ENCODE measurements at places on chromosomes 6 and 20.

DNA sequence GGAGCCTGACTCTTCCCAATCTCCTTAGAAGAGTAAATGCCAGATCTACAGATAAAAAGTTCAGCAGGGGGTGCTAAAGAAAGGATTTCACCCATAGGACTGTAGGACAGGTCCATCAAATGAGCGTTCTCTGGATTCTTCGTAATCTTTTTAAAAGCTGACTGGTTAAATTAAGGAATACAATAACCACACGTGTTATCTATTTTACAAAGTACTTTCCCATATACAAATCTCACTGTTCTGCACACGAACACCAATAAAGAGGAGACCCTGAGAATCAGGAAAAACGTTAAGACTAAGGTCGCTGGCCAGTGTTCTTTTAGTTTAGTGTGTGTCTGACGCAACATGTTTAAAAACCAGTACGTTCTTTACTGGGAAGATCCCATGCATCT is 542 bp downstream of the TUBE1 start:
- no peak for DNase-seq

GRCh38 chr20:23018432-23018831 is 16.7 kb upstream of the SSTR4 start:
- no peak for DNase-seq

DNA sequence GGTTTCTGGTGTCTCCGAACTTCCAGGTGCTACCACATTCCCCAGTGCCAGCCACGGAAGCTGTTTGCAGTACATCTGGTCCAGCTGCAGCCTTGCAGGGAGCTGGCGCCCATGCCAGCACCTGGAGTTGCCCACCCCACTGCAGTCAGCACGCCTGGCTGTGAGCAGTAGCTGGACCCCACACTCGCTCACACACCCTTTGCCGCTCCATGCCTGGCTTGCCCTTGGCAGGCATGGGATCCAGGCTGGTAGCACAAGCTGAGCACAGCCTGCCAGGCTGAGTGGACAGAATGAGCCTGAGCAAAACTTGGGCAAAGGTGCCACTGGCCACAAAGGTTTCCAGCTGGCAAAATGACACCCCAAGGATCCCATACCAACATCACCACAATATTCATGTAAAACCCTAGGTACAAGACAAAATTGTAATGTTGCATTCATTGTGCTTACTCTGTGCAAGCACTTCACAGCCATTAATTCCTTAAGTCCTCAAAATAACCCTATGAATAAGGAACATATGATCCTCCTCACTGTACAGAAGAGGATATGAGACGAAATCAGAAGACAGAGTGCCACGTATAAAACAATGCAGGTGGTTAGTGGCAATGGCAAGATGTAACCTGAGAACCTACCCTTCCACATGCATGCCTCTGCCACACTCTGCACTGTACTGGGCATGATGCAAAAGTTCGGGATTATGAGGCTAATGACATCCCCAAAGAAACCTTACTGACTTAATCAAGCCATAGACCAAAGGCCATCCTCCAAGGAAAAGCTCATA is 18.3 kb downstream of the KIF16B start:
- DNase-seq, result no peak

GRCh38 chr20:5770987-5771318 is 20.8 kb downstream of the SHLD1 start:
- DNase-seq, result no peak

- DNase-seq, result no peak
Measured at GRCh38 chr6:77986380-77987034, 333.7 kb downstream of the MEI4 start.

- no peak for DNase-seq
Measured at GRCh38 chr6:10184371-10185227, 230.3 kb downstream of the TFAP2A start.

DNA sequence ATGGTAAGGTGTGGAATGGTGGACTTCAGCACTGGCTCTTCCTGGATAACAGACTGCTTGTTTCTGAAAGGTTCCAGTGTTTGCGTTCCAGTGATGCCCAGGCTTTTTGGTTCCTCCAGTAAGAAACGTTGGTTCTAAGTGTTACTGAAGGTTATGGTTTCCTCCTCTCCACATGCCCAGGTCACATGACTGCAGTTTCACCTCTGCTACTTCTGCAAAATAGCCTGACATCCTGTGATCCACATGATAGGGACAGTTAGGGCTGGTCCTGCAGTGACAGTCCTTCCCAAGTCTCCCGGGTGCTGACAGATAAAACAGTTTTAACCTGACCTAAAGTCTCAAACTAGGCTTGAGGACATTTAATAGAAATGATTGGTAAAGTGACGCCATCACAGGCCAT is 132.2 kb upstream of the CST7 start:
- no peak for DNase-seq

DNA sequence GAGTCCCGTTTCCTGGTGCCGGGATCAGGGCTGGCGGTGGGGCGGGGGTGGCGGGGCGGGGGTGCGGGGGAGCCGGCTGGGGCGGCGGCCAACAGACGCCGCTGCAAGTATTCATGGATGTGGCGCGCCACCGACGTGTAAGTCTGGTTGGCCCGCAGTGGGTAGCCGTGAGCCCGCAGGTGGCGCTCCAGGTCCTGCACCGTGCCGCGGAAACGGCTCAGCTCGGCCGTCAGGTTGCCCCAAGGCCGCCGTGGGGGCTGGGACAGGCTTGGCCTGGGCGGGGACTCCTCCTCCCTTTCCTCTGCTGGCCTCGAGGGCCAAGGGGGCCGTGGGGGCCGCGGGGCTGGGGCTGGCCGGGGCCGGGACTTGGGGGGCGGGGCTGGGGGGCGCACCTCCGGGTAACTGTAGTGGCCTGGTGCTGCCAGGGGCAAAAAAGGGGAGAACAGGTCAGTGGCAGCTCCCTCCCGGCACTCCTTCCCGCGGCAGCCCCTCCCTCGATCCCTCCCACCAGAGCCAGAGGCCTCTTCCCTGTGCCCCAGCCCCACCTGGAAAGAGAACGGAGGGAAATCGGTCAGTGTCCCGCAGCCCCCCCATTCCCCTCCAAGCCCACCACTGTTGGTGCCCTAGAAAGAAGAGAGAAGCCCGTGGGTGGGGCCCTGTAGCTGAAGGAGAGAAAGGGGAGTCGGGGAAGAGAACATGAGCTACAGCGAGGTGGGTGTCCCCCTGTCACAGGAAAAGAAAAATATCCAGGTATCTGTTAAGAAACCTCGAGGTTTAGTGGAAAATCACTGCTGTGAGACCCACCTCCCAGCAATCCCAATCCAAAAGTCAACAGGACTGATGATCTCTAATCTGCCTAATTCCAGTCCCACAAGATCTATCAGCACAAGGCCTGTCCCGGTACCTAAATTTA is 21.3 kb downstream of the TNXB start:
- DNase-seq, result peak; percentile 46

DNA sequence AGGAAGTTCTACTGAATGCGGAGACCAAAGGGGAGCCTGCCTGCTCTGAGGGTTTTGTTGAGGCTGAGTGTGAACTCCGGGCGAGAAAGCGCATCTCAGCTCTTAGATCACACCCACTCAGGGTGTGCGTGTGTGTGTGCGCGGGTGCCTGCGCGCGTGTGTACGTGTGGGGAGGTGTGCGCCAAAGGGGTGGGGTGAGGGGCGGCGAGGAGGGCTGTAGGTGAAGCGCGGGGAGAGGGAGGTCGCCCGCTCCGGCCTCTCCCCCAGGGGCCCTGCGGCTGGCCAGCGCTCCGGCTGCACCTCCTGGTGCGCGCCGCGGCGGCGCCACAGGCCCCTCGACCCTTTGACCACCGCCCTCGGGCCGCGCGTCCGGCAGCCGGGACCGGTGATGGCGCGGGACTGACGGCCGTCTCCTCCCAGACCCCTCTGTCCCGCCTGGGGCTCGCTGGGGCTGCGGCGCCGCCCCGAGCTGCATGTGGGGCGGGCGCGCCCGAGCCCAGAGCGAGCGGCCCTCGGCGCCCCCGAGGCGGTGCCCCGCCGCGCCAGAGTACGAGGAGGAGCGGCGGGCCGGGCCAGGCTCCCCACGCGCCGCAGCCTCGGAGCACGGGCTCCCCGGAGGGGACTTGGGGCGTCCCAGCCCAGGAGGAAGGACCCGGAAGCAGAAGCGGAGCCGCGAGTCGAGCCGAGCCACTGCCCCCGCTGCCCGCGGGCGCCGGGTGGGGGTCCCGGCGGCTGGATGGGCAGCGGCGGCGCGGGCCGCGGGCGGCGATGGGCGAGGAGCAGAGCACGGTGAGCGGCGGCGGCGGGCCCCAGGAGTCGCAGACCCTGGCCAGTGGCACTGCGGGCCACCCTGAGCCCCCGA is at the start of gene RNF217:
RNF217 (plus strand) TSS at position 661 of the 862 bp plus-strand sequence; CDS start at position 769, 108 bp downstream.
- DNase-seq, result no peak

DNA sequence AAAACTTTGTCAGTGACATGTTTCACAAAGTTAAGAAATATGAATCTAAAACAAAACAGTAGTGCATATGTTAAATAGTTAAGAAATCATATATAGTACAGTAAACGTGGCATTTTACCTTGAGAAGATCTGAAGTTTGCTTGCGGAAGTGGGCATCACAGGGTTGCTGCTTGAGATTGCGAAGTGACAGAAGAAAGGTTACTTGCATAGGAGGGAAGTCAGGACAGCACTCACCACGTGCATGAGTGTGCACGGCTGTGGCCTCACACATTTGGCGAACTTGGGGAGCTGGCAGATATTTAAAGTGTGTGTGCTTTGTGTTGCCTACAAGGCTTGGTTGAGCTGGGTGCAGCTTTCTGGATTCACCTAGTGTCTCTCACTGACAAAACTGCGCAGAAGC is 431.5 kb upstream of the ARID1B start:
- DNase-seq, result no peak

DNA sequence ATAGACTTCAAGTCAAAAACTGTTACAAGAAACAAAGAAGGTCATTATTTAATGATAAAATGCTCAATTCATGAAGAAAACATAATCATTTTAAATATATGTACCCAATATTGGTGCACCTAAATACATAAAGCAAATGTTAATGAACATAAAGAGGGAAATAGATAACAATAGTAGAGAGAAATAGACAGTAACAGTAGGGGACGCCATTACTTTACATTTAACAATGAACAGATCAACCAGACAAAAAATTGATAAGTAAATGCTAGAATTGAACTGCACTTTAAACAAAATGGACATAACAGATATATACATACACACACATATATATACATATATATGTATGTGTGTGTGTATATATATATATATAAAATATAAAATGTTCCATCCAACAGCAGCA is 37.4 kb downstream of the IL22RA2 start:
- no peak for DNase-seq

GRCh38 chr6:160198606-160199211 is 59.9 kb downstream of the SLC22A2 start:
- DNase-seq, result no peak

DNA sequence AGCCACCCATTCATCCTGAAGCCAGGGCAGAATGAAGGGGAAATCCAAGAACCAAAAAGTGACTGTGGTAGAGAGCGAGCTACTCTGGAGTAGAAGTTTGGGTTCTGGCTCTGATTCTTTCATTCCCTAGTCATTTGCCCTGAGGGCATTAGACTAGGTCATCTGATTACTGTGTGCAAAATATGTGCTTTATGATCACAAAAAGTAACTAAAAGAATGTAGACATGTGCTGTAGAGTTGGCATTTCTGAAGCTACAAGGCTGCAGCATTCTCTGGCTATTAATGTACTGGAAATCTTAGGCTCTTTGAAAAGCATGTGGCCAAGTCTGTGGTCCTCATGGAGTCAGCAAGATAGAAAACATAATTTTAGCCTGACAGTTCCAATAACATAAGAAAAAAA is 94.2 kb downstream of the TBC1D7 start:
- DNase-seq, result no peak

- DNase-seq, result no peak
Measured at GRCh38 chr20:51340451-51340840, 202.1 kb downstream of the NFATC2 start.

- DNase-seq, result no peak
Measured at GRCh38 chr6:2706558-2706957, 44.2 kb downstream of the MYLK4 start.

- no peak for DNase-seq
Measured at GRCh38 chr6:17042422-17043147, 59.3 kb upstream of the STMND1 start.

DNA sequence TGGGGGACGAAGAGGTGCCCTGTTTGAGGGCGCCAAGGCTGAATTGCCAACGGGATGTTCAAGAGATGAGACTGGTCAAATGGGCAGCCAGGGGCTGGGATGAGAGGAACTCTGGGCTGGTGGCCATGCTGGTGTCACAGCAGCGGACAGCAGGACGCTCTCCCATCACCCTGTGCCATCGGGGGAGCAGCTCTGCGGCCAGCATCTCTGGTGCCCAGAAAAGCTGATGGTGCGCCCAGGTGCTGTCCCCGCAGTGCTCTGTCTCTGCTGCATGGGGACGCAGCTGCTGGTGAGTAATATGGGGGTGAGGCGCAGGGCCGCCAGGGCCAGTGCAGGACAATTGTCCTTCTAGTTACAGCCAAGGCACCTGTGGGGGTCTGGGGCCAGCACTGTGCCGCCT is 4.9 kb upstream of the HRH3 start:
- DNase-seq, result no peak

- no peak for DNase-seq
Measured at GRCh38 chr6:119442776-119443184, 93.2 kb upstream of the MAN1A1 start.

GRCh38 chr20:17992847-17993513 is 24.2 kb downstream of the MGME1 start:
- DNase-seq, result no peak

DNA sequence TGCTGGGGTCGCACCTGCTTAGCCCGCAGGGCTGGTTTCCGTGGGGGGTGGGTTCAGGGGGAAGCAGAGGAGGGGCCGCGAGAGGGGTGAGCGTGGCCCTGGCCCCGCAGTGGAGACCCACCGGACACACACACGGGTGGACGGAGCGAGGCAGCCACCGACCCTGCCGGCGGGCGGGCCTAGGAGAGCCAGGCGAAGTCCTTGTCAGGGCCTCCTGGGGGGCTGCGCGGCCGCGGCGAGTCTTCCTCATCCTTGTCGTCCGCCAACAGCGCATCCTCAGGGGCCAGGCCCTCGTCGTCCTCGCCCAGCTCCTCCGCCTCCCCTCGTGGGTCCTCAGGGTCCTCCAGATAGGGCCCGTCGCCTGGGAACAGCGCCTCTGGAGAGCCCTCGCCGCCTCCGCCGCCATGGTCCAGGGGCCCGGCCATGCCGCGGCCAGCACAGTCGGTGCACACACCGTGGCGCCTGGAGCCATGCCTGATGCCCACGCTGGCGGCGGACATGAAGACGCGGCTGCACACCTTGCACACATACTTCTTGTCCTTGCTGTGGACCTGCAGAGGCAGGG is 7.3 kb downstream of the SLC2A4RG start:
- no peak for DNase-seq

DNA sequence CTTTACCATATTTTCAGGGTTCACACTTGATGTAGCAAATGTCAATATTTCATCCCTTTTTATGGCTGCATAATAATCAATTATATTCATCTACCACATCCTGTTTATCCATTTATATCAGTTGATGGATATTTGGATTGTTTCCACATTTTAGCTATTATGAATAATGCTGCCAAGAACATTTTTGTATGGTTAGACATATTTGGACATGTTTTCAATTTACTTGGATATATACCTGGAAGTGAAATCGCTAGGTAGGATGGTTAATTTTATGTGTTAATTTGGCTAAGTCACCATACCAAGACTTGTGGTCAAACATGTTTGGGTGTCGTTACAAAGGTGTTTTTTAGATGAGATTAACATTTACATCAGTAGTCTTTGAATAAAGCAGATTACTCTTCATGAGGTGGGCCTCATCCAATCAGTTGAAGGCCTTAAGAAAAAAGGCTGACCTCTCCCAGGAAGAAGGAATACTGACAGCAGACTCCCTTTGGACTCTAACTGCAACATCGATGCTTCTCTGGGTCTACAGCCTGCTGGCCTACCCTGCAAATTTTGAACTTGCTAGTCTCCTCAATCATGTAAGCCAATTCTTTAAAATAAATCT is 196.5 kb downstream of the BACH2 start:
- no peak for DNase-seq

Data from activated T-helper 1 cell treated with Interleukin-2 at 50 U/mL for 16 hours (primary cell).